ENCODE measurements at places on chromosomes 1 and 21.

- no peak for DNase-seq
Observed at GRCh38 chr1:24103408-24103807, 8.5 kb downstream of the MYOM3 start.

DNA sequence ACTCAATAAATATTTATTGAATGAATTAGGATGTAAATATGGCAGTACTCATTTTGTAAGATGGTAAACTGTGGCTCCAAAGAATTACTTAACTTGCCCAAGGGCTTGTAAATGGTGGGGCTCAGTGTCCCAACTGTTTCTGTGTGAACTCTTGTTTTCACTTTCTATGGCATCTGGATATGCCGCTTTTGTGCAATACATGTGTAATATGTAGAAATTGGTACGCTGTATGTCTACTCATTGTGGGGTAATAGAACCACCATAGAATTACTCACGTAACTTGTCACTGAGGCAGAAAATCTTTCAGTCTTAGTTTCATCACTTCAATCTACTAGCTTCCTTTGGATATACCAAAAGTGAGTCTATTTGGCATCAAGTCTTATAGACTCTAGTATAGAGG is 977 bp downstream of the PRPF3 start:
- no peak for DNase-seq

DNA sequence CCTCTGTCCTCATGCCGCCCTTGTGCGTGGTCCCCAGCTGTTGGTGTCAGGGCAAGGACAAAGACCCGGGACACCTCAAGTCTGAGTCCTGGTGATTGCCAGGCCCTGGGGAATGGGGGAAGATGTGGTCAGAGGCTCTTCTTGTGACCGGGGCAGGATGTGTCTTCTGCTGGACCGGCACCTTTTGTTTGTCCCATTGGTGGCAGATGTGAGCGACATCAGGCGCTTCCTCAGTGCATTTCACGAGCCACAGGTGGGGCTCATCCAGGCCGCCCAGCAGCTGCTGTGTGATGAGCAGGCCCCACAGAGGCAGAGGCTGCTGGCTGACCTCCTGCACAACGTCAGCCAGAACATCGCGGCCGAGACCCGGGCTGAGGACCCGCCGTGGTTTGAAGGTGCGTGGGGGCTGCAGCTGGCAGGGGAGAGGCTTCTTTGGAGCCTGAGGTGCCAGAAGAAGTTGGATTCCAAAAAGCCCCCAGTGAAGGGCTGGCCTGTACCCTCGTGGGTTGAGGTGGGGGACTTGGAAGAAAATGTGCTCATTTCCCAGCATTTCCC is 8.4 kb downstream of the DFFB start:
- no peak for DNase-seq

GRCh38 chr1:159675046-159675445 is 39.3 kb downstream of the CRP start:
- DNase-seq: no peak

DNA sequence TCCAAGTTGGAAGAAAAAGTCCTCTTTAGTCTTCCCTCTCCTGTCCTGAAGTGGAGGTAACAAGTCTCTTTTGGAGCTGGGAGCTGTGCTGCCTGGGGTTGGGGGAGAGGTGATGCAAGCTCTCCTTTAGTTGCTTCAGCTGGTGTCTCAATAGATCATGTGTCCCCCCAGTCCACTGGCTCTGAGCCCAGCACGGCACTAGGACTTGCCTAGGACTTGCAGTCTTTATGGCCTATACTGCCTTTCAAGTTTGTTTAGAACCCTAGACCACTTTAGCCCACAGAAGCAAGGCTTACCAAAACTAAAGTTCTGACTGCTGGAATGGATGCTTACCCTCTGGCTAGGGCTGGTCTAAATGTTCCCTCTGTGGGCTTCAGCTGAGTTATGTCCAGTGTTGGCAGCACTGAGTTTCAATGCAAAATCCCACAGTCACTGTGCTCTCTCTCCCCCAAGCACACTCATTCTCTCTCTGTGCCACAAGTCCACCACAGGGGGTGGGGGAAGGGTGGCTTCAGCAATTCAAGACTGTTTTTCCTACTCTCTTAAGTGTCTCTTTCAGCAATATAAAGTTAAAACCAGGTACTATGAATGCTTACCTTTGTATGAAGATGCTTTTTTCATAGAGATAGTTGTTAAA is 185.0 kb downstream of the DNAH14 start:
- no peak for DNase-seq

GRCh38 chr1:171852272-171852671 is 11.0 kb downstream of the DNM3 start:
- no peak for DNase-seq

DNA sequence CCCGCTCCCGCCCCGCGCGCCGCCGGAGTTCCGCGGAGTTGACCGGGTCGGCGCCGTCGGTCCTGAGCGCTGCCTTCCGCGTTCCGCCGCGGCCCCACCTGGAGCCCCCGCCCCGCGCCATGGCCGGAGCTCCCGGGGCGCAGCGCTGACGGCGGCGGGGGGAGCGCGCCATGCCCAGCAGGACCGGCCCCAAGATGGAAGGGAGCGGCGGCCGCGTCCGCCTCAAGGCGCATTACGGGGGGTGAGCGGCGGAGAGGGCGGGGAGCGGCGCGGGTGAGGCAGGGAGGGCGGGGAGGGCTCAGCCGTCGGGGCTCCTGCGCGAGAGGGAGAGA is 216 bp downstream of the PRKCZ start:
- DNase-seq: no peak

- DNase-seq: no peak
Observed at GRCh38 chr21:45802425-45802824, 158.9 kb downstream of the PCBP3 start.

DNA sequence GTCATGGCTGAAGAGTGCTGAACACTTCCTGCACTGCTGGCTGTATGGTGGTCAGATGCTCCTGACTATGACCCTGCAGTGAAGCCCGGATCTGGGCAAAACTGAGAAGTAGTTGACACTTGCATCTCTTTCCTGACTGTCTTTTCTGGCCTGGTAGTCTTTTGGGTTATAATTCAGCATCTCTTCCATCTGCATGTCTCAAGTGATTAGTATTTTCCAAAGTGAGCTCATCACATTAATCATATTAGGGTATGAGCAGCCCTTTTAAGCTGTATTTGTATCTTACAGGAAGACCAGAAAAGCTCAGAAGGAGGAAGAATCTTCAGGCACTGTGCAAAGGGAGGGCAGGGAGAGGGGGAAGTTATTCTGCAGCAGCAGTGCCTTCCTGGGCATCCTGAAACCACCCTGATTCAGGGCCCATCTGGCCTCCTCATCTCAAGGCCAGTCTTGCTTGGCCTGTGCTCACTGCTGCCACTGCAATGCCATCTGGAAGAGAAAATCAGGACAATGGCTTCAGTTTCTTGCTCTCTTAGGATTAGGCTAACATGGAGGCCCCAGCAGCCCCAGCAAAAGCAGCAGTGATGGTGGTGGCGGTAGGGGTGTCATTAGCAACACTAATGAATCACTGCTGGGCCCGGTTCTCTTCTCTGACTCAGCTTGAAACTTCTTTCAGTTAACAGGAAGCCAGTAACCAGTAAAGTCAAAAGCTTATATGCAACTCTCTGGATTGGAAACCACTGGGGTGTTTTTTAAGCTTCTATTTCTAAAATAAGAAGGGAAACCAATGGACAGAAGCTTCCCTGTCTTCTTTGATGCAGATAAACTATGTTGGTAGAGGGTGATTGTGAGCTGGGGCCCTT is 63.3 kb upstream of the WDR26 start:
- DNase-seq: no peak

GRCh38 chr1:194474701-194475100 is 1288.3 kb upstream of the B3GALT2 start:
- DNase-seq: no peak

DNA sequence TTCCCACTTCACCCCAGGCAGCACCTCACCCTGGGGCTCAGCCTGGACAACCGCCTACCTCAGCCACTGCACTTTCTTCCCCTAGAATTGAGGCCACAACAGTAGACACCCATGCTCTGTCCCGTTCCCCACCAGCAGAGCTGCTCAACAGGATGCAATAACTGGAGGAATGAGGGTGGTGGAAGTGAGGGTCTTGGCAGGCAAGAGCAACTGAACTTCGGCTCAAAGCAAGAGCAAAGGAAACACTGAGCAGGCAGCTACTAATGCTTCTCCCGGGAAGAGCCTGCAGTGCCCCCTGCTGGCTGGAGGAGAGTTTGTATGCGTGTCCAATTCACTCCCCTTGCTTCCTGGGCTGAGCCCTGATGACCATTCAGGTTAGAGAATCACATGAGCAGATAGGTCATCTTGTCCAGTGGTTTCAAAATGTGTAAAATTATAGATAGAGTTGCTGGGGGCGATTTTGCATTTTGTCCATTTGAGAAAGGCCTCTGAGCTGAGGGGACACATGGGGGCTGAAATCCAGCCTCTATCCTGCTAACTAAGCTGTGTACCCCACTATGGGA is 13.9 kb downstream of the NT5C1A start:
- no peak for DNase-seq

DNA sequence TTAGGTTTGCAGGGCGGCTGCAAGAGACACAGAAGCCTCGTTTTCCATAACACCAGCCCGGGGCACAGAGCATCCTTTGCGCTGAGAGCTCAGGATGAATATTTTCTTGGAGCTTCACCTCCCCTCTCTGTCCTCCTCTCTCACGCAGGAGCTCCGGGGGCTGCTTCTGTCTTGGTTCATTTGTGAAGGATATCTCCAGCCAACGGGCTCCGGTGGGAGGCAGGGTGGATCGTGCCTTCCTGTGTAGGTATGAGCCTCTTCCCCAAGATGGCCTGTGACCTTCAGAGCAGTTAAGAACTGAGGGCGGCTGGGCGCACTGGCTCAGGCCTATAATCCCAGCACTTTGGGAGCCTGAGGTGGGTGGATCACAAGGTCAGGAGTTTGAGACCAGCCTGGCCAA is 319.0 kb upstream of the C1orf174 start:
- no peak for DNase-seq

- DNase-seq: no peak
Observed at GRCh38 chr1:165595246-165595938, 35.6 kb upstream of the MGST3 start.

- no peak for DNase-seq
Observed at GRCh38 chr1:166814611-166815010, 24.7 kb upstream of the POGK start.

DNA sequence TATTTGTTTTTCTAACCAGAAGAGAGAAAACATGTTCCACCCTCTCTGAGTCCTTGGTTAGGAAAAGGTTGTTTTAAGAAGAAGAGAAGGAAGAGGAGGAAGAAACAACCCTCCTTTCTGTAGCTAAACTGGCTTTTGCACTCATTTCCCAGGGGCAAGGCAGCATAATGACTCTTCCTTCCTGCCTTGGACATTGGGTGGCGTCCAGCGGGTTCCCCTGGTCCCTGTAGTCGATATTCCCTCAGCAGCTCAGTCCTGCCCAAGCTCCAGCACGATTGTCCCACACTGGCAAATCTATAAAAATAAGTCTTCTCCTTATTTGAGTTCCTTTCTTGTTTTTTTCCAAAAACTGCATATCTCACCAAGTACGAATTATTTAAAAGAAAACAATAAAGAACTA is 81.2 kb downstream of the TEX35 start:
- no peak for DNase-seq

- no peak for DNase-seq
Observed at GRCh38 chr1:98924977-98925376, 79.7 kb downstream of the PLPPR5 start.

Measured in cortex of kidney (tissue), 1 donor.